ENCODE measurements at places on chromosomes 1 and 21.

DNA sequence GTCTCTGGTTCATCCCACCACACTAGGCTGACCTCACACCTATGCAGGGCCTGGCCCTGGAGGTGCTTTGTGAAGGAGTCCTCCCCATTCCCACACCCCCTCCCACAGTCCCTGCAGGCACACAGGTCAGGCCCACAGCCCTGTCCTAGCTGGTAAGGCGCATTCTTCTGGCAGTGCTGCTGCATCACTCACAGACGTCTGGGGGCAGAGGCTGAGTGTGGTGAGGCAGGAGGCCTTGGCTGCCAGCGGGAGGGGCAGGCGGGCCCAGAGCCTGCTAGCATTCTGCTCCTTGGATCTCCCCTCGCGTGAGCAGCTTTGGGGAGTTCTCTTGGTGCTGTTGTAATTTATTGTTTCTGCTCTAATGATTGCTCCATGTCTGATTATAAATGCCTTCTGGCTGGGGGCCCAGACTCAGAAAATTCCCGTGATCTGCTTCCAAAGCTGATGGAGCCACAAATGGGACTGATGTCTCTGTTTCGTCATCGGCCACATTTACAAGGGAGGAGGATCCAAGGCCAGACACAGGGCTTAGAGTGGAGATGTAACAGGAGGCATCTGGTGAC lies 62.9 kb downstream of the TRABD2B start:
- DNase-seq = no peak

- DNase-seq = no peak
Observed at GRCh38 chr1:208172423-208173145, 71.6 kb downstream of the PLXNA2 start.

DNA sequence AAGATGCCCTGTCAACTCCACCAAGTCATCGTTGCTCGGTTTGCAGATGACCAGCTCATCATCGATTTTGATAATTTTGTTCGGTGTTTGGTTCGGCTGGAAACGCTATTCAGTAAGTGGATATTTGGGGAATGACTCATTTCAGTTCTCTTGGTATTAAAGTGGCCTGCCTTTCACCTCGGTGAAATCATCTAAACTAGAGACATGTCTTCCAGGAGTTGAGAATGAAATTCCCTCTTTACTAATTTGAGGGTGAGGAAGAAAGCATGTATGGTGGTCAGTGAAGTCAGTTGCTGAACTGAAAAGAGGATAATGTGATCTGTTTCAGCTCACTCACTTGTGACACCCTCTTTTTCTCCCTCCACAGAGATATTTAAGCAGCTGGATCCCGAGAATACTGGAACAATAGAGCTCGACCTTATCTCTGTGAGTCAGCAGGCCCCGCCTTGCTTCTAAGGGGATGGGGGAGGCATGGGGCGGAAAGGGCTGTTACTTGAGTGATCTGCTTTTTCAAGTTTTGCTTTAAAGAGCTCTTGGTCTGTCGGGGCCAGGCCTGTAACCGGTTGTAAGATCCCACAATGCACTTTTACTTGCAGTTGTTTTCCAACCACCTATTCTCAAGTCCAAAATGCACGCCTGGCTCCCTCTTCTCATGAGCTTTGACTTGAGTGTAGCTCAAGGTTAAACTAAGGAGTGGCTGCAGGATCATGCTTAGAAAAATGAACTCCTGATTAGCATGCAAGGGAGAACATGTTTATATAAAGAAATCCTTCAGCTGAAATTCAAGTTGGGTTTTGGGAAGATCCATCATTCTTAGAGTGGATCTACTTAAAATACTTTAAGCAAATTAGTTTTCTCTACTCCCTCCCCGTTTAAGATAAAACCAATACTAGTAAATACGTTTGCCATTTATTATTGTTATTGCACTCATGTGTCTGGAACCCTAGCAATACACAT lies 59.8 kb downstream of the CAPN2 start:
- DNase-seq = peak; percentile 93

DNA sequence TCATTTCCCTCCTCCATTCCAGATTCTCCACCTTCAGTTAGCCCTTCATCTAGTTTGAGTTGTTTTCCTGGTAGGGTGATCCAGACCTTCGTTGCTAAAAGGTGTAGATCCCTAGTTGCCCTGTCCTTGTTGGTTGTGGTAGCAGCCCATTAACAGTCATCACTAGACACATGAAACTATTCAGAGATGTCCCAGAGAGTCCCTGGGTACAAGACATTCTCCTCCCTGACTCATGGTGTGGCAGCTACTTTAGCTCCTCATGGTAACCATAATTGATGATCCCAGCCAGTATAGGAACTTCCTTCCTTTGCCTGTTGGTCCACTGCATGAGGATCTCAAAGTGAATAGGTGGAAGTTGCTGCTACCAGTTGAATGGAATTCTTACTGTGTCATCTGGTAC lies 6.0 kb upstream of the SH2D2A start:
- DNase-seq = no peak

- DNase-seq = peak; percentile 93
Observed at GRCh38 chr1:228058949-228059633, 23.4 kb upstream of the ARF1 start.

DNA sequence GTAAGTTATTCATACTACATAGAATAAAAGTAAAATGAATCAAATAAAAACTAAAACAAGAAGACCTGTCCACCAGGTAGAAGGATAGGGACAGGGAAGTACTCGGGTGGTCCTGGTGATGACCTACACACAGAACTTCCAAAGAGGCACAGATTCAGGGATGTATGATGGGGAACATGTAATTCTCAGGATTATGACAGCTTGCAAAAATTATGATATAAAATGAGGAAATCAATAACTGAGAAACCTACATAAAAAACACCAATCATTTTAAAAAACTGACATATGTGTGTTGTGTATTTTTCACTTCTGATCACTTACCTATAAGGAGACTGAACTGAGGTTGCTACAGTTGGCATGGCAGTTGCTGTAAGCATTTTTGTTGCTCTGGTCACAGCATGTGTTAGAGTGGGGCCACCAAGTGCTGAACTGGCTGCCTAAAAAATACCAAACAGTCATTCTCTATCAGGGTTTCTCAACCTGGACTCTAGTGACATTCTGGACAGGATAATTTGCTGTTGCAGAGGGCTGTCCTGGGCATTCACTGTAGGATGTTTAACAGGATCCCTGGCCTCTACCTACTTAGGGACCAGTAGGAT lies 73.8 kb downstream of the USP24 start:
- no peak for DNase-seq

GRCh38 chr1:187326557-187326956 lies 497.8 kb downstream of the PLA2G4A start:
- DNase-seq = no peak

DNA sequence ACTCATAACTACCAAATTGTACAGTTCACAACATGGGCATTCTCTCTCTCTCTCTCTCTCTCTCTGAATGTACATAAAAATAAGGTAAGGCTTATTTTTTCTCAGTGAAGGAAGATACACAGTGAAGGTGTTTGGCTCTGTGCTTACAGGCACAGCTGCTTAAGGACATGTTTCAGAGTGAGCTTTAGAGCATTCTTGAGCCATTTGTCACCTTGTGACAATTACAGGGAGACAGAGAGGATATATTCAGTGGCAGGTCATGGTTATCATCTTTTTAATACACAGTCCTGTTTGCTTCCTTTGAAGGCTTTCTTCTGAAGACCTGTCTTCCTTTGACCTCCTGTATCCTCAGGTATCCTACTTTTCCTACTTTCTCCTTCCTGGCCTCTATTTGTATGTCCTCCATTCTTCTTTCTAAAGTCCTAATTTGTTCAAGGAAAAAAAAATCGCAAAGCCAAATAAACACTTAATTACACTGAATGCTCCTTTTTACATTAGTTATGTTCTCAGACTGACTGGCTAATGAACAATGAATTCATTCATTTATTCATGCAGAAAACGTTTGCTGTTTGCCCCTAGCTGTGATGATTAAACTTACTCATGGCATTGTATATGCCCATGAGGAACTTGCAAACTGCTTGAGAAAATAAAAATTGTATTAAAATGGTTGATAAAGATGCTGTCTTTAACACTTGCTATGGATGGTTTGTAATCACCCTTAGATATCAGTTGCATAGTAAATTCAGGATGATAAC lies 33.4 kb downstream of the HSD17B7 start:
- peak; percentile 15 for DNase-seq

DNA sequence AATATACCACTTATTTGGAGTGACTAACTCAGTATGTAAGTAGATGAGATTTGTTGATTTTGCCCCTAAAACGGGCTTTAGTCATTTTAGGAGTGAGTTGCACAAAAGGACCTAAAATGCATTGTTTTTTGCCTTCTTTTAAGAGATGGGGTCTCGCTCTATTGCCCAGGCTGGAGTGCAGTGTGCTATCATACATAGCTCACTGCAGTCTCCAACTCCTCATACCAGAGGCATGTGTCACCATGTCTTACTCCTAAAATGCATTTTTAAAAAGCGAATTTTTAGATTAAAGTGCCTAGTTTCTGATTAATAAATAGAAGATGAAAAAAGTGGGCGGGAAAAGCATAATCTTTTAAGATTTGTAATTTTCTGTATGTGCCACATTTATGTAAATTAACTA lies 11.5 kb upstream of the NEXN start:
- DNase-seq = no peak

- no peak for DNase-seq
Observed at GRCh38 chr1:110556471-110556807, 37.5 kb upstream of the KCNA10 start.

- no peak for DNase-seq
Observed at GRCh38 chr1:99438656-99439230, 174.5 kb downstream of the PLPPR4 start.

DNA sequence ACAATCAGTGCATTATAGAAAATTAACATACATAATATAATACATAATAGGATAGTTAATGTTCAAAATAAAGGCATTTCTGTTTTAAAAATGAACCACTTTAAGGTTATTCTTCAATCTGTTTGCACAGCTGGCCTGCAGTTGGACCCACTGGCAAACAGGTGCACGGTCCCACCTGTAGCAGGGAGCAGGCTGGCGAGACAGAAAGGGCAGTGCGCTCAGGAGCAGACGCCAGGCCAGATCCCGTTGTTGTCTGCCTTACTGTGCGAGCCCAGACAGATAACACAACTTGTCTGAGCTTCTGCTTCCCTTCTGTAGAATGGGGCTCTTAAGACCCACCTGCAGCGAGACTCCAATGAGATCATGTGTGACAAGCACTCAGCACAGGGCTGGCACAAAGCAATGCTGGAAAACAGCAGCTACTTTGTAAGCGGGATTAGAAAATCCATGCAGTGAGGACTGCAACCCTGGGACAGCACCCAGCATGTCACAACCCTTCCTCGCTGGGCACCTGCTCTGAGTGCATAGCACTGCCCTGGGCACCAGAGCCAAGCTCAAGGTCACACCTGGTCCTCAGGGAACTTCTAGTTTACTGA lies 33.5 kb downstream of the VPS26C start:
- peak; percentile 88 for DNase-seq

GRCh38 chr1:207937204-207937603 lies 26.3 kb upstream of the CD34 start:
- DNase-seq = no peak

- no peak for DNase-seq
Observed at GRCh38 chr1:154626456-154627256, 18.7 kb upstream of the ADAR start.

- DNase-seq = peak; percentile 43
Observed at GRCh38 chr21:31335957-31336738, 7.9 kb downstream of the TIAM1 start.

GRCh38 chr1:182259229-182259872 lies 132.2 kb downstream of the GLUL start:
- DNase-seq = no peak

GRCh38 chr1:234772345-234773147 lies 162.6 kb upstream of the IRF2BP2 start:
- DNase-seq = peak; percentile 95

- no peak for DNase-seq
Observed at GRCh38 chr1:40853113-40853884, 8.9 kb downstream of the CITED4 start.

- no peak for DNase-seq
Observed at GRCh38 chr1:168529518-168529917, 14.3 kb downstream of the XCL2 start.

- DNase-seq = no peak
Observed at GRCh38 chr21:41128981-41129380, 39.0 kb upstream of the BACE2 start.

All from DMS53 (cell line).